GM23338 (cell line): ENCODE measurements at places on chromosomes 5 and 9. TPM values are rescaled to one million over a fixed set of nuclear protein-coding genes. Genes with fewer than 3 reads are reported as not detected.
A peak's percentile ranks its signal among the peaks of the same experiment; 100 is the strongest.

NREP gene
- 300 and 336 TPM in 2 replicates for total RNA-seq

DNA sequence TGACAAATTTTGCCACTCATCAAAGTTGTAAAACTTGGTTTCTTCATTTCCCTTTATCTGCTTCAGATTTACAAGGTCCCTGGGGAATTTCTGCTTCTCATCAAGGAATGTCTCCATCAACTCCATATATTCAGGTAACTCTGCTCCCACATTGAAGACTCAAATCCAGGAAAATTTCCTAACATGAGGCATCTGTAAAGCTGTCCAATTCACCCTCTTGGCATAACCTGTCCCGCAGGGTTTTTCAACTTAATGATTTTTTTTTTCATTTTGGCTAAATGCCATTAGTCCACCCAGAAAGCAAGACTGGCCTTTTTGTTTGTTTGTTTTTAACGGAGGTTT lies 50.2 kb upstream of the SLC30A5 start:
- H3K27me3 ChIP-seq, result no peaks in the 10 kb centered on the region
- H3K4me3 ChIP-seq, result peak overlapping the region; percentile 47; the same call in 1 of the 2 replicates
- no peaks in the 10 kb centered on the region for H3K36me3 ChIP-seq
- H3K27ac ChIP-seq, result no peak overlapping the region

GRCh38 chr9:130283539-130284248 lies 18.1 kb downstream of the HMCN2 start:
- no peaks in the 10 kb centered on the region for H3K27me3 ChIP-seq
- H3K4me1 ChIP-seq, result no peaks in the 10 kb centered on the region
- H3K36me3 ChIP-seq, result no peaks in the 10 kb centered on the region
- no peak overlapping the region for H3K4me3 ChIP-seq
- no peak for DNase-seq

GRCh38 chr9:7139886-7140285 lies 382.1 kb downstream of the KDM4C start:
- H3K27me3 ChIP-seq, result no peaks in the 10 kb centered on the region
- H3K27ac ChIP-seq, result no peak overlapping the region
- no peaks in the 10 kb centered on the region for H3K36me3 ChIP-seq
- DNase-seq, result no peak
- no peak overlapping the region for H3K4me3 ChIP-seq

DNA sequence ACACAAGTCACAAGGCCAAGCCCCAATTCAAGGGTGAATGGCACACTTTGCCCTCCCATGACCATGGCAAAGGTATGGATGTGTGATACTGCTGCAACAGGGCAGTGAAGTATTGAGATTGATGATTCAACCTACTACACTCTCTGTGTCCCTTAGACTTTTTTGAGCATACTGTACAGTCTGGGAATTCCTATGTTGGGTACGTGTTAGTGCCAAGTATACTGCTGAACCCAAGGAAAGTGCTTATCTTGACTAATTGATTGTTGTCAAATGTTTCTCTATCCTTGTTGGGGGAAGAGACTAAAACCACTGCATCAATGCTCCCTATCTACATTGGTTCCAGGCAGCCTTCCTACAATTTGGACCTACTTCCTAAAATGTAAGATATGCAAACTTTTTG lies 93.7 kb downstream of the NDFIP1 start:
- H3K27ac ChIP-seq, result no peak overlapping the region
- H3K27me3 ChIP-seq, result no peaks in the 10 kb centered on the region
- no peak overlapping the region for H3K4me3 ChIP-seq
- no peak for DNase-seq
- peaks cover 5% of the 10 kb centered on the region; the same call in 1 of the 2 replicates for H3K4me1 ChIP-seq

DNA sequence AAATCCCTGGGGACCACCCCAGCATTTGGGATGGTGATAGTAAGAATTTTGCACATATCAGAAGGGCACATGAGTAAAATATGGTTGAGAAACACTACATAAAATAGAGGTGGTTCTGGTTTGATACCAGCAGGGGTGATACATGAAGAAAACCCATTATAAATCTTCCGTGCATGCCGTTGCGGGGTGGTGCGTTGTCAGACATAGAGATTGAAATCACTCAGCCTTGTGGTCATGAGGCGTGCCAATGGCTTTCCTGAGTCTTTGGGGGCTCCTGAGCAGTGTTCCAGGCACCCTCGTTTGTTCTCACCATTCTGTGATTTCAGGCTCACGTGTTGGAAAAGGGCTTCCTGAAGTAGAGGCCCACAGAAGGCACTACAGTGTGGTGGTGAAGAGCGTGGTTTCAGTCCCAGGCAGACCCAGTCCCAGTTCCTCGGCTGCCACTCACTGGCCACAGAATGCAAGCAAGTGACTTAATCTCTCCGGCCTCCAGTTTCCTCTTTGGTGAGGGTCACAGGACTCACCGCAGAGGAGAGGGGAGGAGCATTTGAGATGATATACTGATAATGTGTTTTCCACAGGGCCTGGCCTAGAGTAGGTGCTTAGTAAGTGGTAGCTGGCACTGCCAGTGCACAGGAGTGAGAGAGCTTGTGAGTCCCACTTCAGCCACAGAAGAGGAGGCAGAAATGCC lies 20.5 kb upstream of the GLRX start:
- H3K27ac ChIP-seq, result no peak overlapping the region
- DNase-seq, result peak; percentile 21
- no peaks in the 10 kb centered on the region for H3K27me3 ChIP-seq
